ENCODE measurements at places on chromosomes 4 and X.

DNA sequence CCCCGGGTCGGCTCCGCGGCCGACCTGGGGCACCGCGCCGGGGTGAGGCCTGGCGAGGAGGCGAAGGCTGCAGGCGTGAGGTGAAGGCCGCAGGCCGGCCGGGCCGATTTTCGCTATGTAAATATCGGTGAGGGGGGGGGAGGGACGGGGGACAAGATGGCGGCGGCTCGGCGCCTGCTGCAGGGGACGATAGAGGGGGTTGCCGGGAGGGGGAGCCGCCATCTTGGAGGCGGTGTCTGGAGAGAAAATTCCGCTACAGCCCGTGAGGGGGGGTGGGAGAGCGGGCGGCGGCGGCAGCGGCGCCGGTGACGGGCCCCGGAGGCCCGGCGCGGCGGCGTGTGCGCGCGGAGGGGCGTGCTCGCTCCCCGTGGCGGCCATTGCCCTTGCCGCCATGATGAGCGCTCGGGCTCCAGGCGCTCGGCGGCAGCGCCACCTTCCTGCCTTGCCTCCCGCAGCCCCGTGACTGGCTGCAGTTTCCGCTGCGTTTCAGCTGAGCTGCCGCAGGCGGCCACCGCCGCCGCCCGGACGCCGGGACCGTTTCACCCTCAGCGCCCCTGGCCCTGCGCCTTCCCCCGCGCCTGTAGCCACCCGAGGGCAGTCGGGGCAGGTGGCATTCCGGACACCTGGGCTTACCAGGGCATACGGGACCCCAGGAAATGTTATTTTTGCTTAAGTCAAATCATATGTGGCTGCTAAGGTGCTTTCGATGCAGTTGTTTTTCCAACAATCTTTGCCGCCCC is 692 bp downstream of the ZFX start:
- DNase-seq = peak; percentile 85

- no peak for DNase-seq
Observed at GRCh38 chrX:96994093-96994492, 110.4 kb downstream of the RPA4 start.

DNA sequence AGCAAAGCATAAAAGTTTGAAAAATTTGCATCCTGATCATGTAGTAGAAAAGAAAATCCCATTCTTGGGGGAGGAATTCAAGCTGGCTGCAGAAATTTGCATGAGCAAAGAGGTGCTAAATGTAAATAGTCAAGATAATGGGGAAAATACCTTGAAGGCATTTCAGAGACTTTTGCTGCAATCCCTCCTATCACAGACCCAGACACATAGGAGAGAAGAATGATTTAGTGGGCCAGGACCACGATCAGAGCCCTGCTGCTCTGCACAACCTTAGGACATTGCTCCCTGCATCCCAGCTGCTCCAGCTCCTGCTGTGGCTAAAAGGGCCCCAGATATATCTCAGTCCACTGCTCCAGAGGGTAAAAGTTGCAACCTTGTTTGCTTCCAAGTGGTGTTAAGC is 1439.7 kb upstream of the AGA start:
- DNase-seq = no peak

DNA sequence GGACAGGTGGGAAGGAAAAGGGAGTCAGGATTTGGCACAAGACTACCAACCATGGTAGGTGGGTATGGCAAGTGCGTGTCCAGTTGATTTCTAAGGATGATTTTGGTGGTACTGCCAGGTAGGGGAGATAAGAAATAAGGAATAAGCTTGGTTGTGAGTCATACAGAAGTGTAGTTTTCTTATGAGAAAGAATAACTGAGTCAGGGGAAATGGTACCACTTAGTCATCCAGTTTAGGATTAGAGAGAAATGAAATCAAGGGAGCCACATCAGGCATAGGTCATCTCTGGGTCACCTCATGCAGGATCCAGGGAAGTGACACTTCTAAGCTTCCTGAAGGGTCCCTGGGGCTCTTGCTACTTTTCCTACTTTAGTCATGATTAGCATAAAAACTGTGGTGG is 107.1 kb upstream of the C1GALT1C1 start:
- peak; percentile 15 for DNase-seq

- no peak for DNase-seq
Observed at GRCh38 chr4:56690393-56690792, 9.3 kb upstream of the HOPX start.

GRCh38 chrX:34288782-34289181 is 156.7 kb upstream of the FAM47A start:
- no peak for DNase-seq

GRCh38 chrX:124194901-124195300 is 137.6 kb upstream of the TEX13D start:
- DNase-seq = no peak

DNA sequence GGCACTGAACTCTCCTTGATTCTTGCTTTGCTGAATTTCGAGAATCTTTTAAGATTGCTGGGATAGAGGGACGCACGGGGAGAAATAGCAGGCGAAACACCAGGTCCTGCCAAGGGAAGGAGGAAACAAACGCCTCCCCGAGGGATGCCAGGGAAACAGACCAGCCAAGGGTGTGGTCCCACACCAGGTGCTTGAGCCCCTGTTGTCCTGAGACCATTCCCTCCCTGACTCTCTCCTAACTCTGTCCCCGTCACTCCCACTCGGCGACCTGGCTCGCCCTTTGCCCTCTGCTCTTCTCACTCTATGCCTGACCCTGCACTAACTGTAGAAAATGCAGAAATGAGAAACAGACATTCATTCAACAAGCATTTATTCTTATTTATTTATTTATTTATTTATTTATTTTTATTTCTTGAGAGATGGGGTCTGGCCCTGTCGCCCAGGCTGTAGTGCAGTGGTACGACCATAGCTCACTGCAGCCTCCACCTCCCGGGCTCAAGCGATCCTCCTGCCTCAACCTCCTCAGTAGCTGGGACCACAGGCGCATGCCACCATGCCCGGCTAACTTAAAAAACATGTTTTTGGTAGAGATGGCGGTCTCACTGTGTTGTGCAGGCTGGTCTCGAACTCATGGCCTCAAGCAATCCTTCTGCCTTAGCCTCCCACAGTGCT is 16.2 kb downstream of the CTAG1B start:
- DNase-seq = no peak

DNA sequence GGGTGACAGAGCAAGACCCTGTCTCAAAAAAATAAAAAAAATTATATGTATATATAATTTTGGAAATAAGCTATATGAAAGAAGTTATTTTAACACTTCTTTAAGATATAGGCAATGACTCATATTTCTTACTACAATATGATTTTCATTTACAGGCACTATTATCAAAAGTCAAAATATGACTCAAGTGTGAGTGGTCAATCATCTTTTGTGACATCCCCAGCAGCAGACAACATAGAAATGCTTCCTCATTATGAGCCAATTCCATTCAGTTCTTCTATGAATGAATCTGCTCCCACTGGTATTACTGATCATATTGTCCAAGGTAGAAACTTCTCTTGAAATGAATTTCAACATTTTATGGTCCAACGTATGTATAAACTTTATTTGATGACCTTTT is 20.8 kb downstream of the OCIAD1 start:
- DNase-seq = no peak

DNA sequence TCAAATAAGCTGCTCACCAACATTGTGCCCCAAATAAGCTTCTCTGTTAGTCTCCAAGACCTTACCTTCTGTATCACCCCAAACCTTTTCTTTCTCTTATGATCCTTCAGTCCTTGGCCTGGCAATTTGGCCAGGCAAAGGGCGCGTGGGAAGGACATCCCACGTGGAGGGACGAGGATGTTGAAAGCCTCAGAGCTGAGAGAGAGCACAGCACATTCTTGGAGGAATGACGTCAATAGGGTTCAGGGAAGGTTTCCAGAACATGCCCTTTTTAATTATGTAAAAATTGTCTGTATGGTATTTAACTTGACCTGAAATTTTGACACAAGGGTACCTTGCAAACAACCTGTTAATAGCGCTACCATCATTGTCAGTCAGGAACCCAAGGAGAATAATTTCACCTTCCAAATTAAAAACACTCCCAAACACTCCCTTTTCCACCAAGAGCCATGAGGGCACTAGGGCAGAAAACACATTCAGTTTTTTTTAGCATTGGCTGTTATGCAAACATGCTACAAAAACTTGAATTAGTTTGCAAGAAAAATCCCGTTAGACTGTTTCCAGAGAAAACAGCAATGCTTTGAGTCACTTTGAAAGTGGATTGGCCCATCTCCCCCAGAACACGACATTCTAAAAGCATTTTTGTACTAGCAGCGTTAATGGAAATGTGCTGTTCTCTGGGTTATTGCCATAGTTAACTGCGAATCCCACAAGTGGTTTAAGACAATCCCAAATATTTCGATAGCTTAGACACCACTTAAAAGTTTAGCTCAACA is 183.2 kb upstream of the PUDP start:
- DNase-seq = no peak

DNA sequence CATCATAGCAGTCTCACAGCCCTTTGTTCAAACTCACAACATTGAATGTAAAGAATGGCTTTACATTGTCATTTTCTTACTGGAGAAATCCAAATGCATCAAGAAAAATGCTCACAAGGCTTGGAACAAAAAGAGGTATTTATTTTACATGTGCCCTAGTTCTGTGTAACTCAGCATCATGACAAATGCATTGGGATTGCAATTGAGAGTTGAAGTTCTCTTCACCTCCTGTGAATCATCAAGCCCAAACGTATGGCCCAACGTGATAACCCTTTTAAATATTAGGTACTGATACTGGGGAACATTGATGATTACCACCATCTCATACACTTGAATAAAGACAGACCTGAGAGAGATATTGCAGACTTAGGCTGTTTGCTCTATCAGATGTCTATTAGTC is 61.6 kb downstream of the GASK1B start:
- no peak for DNase-seq

- DNase-seq = no peak
Observed at GRCh38 chr4:52999626-53000025, 137.5 kb downstream of the RASL11B start.

- DNase-seq = no peak
Observed at GRCh38 chrX:48737940-48738339, 23.6 kb upstream of the GLOD5 start.

GRCh38 chrX:31251336-31251735 is 179.5 kb upstream of the FTHL17 start:
- no peak for DNase-seq

GRCh38 chr4:63578383-63578782 is 830.9 kb downstream of the TECRL start:
- no peak for DNase-seq

- no peak for DNase-seq
Observed at GRCh38 chrX:138858438-138858837, 146.9 kb upstream of the FGF13 start.

- no peak for DNase-seq
Observed at GRCh38 chr4:61336488-61336887, 136.4 kb downstream of the ADGRL3 start.

- peak; percentile 6 for DNase-seq
Observed at GRCh38 chr4:74794382-74795010, at the start of gene BTC. BTC (minus strand) TSS chr4:74794523; CDS start chr4:74794325, 198 bp downstream.

- DNase-seq = no peak
Observed at GRCh38 chrX:123713841-123714240, 19.0 kb downstream of the THOC2 start.

DNA sequence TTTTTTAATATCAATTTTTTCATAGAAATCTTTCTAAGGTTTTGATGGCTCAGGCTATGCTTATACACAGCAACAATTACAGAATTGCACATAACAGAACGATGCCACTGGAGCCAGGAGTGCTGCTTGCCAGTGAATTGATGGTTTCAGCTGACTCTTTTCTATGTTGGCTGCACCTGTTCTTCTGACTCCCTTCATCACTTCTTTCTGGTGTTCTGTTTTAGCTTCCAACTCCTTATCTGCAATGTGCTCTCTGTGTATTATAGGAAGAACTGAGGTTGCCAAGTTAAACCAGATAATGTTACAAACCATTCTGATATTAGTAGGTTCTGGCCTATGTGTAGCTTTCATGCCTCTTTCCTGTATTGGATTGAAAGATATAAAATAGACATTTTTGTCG is 11.6 kb upstream of the VEGFD start:
- no peak for DNase-seq

- no peak for DNase-seq
Observed at GRCh38 chr4:76028350-76028765, 5.1 kb upstream of the CXCL10 start.

DNA sequence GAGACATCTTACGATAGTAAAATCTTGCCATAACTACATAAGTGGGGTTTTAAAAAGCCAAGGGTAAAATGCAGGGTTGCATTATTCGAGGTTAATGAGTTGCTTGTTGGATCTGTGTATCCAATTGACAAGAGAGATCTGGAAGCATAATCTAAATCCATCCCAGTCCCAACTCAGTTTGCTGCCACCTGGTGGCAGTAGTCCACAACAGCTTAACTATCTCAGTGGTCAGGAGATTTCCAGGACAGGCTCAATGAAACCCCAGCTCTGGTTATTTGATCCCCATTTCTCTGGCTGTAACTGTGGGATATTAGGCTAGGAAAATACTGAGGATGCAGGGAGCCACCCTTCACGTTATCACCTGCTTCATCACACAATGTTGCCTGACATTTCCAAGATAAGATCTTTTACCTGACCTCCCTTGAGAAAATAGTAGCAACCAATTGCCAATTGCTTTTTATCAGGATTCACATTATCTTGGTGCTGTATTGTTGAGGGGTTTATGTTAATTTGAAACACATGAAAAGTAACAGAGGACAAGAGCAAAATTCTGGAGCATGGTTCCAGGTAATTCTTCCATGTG is 88.2 kb upstream of the TNIP3 start:
- DNase-seq = peak; percentile 72

- peak; percentile 46 for DNase-seq
Observed at GRCh38 chr4:108370291-108371141, 201.8 kb upstream of the LEF1 start.

- DNase-seq = no peak
Observed at GRCh38 chrX:120262859-120263708, 12.5 kb downstream of the ZBTB33 start.

DNA sequence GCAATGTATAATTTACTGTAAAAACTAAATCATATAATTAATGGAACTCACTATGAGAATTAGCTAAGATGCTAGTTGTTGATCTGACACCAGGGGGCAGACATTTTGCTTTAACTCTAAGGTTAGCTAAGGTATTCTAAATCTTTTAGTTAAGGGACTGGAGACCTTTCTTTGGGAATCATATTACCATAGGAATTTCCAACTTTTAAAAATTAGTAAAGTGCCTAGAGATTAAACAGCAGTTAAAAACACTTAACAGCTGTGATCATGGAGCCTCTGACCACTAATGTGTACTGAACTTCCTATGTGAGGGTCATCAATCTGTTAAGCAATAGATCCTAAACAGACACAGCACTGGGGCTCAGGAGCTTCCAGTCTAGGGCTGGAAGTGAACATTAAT is 226.6 kb downstream of the NSUN7 start:
- DNase-seq = peak; percentile 16

DNA sequence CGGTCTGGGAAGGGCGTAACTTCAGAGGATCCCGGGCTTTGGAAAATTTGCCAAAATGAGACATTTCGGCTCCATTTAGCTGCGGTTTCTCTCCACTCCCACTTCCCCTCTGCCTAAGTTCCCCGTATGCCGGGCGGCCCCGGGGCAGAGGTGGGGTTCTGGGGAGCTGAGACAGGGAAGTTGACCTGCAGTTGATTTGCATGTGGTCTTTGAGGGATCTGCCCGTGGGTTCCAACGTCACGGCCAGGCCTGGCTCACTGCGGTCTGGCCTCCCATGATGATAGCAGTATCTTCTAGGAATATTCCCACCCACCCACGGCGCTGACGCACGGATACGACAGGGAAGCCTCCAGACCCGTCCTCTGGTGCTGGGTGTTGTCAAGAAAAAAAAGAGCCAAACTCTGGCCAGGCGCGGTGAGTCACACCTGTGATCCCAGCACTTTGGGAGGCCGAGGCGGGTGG is 27.3 kb upstream of the CRLF2 start:
- DNase-seq = peak; percentile 46

- no peak for DNase-seq
Observed at GRCh38 chrX:49111791-49112190, 11.7 kb downstream of the GPKOW start.

- no peak for DNase-seq
Observed at GRCh38 chr4:64617800-64618199, 208.6 kb upstream of the TECRL start.
